ENCODE measurements at places on chromosomes 16 and 17.

- H3K27me3 ChIP-seq, result peaks cover 2% of the 10 kb centered on the region
- H3K4me3 ChIP-seq, result peak within 1 kb of the TSS; percentile 66
- H3K27ac ChIP-seq, result peak within 1 kb of the TSS; percentile 71
- H3K4me1 ChIP-seq, result peaks cover 21% of the 10 kb centered on the region
Observed at GRCh38 chr16:58499615-58500351, at the start of gene NDRG4. TSS of gene NDRG4 (plus strand) at chr16:58500143. CDS start at chr16:58500249, 106 bp downstream.

- H3K27me3 ChIP-seq, result no peaks in the 10 kb centered on the region
- peaks cover 56% of the 10 kb centered on the region for H3K36me3 ChIP-seq
- DNase-seq, result no peak
- H3K27ac ChIP-seq, result no peak overlapping the region
- no peaks in the 10 kb centered on the region for H3K4me1 ChIP-seq
Observed at GRCh38 chr16:30972872-30973271, 12.1 kb upstream of the HSD3B7 start.

- DNase-seq, result no peak
- no peaks in the 10 kb centered on the region for H3K36me3 ChIP-seq
- H3K4me1 ChIP-seq, result no peaks in the 10 kb centered on the region
- H3K27me3 ChIP-seq, result peaks cover 41% of the 10 kb centered on the region
- H3K4me3 ChIP-seq, result no peak overlapping the region
Observed at GRCh38 chr16:65119901-65120401, 1.9 kb downstream of the CDH11 start.

GRCh38 chr17:74566132-74566753, 1.1 kb downstream of the CD300H start:
- peaks cover 15% of the 10 kb centered on the region for H3K27me3 ChIP-seq
- H3K27ac ChIP-seq, result no peak overlapping the region
- H3K4me3 ChIP-seq, result no peak overlapping the region
- no peaks in the 10 kb centered on the region for H3K36me3 ChIP-seq
- DNase-seq, result peak; percentile 40

DNA sequence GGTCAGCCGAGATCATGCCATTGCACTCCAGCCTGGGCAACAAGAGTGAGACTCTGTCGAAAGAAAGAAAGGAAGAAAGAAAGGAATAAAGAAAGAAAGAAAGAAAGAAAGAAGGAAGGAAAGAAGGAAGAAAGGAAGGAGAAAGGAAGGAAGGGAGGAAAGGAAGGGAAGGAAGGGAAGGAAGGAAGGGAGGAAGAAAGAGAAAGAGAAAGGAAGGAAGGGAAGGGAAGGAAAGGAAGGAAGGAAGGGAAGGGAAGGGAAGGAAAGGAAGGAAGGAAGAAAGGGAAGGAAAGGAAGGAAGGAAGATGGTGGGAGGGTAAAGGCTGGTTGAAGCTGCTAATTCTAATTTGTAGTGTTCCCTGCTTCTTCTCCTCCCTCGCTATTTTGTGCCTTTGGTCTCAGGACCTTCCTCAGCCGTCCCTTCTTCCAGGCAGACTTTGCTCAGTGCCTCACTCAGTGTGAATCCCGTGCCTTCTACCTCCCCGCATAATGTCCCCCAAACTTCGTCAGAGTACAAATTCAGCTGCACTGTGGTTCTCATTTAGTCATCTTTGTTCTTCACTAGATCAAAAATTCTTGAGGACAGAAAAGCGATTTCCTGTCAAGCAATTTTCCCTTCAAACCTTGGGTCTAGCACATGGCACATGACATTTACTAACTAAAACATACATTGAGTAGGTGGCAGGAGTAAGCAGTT, 31.1 kb upstream of the PAFAH1B1 start:
- H3K27ac ChIP-seq, result no peak overlapping the region
- peaks cover 6% of the 10 kb centered on the region for H3K4me1 ChIP-seq
- peaks cover 3% of the 10 kb centered on the region for H3K27me3 ChIP-seq
- no peak for DNase-seq
- H3K4me3 ChIP-seq, result no peak overlapping the region

GRCh38 chr16:49484451-49484849, 110.8 kb downstream of the C16orf78 start:
- H3K36me3 ChIP-seq, result no peaks in the 10 kb centered on the region
- peaks cover 11% of the 10 kb centered on the region for H3K27me3 ChIP-seq
- H3K27ac ChIP-seq, result no peak overlapping the region
- H3K4me1 ChIP-seq, result peaks cover 2% of the 10 kb centered on the region
- H3K4me3 ChIP-seq, result no peak overlapping the region

- H3K4me1 ChIP-seq, result no peaks in the 10 kb centered on the region
- no peak for DNase-seq
- no peaks in the 10 kb centered on the region for H3K36me3 ChIP-seq
- H3K27ac ChIP-seq, result no peak overlapping the region
- H3K4me3 ChIP-seq, result no peak overlapping the region
Observed at GRCh38 chr16:53599548-53599947, 96.5 kb upstream of the AKTIP start.
